ENCODE measurements at places on chromosomes 5 and 9. TPM values are rescaled to one million over a fixed set of nuclear protein-coding genes. Genes with fewer than 3 reads are reported as not detected.

DNA sequence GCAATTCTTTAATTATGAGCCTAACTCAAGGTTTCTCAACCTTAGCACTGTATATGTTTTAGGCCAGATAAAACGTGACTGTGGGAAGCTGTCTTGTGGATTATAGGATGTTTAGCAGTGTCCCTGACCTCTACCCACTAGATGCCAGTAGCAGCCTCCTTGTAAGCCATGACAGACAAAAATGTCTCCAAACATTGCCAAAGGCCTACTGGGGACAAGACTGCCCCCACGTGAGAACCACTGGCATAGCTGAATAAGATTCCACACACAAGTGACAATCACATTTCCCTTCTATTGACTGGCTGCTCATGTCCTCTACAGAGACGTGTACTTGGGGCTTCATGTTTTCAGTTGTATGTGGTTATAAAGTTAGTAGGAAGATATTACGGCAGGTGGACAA is 55.4 kb downstream of the GOLM1 start:
- ATAC-seq = no peak

DNA sequence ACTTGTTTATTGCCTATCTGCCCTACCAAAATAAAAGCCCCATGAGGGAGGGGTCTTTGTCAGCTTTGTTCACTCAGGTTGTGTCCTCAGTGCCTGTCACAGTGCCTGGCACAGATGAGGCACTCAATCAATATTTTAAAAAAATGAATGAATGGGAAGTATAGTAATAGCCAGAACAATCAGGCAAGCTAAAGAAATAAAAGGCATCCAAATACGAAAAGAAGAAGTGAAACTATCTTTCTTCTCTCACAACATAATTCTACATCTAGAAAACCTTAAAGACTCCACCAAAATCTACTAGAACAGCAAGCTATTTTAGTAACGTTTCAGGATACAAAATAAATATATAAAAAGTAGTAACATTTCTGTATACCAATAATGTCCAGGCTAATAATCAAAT is 37.8 kb upstream of the C5orf63 start:
- ATAC-seq = no peak

- peak; percentile 34 for ATAC-seq
These were observed 190.5 kb downstream of the PIK3R1 start for GRCh38 chr5:68405784-68406743.

- peak; percentile 93 for ATAC-seq
These were observed 308.8 kb downstream of the EFNA5 start for GRCh38 chr5:107361945-107362344.

DNA sequence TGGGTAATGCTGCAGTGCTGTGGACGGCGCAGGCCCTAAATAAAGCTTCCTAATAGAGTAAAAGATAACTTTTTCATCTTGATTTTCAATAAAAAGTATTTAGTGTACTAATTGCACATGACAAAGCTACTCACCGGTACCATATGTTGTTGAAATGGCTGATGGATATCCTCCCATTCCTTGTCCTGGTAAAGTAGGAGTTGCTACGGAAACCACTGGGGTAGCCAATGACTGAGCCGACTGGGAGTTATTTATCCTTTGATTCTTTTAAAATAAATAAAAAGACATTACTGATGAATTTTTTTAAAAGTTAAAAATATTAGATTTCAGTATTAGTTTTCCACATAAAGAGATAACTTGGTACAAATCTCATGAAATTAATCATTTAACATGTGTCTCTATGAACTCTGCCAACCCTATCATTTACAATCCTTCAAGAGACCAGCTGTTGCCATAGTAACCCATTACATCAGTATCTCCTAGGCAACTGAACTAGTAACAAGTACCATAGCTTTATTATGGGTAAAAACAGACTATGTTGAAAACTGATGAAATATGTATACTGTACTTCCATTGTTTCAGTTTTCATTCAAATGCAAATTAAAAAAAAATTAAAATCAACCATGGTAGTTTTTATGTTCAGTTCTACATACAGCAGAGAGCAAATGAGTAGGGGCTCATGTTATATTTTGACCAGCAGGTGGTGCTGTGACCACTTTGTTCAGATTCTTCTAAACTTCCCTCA is 153.7 kb downstream of the MEF2C start:
- peak; percentile 79 for ATAC-seq

DNA sequence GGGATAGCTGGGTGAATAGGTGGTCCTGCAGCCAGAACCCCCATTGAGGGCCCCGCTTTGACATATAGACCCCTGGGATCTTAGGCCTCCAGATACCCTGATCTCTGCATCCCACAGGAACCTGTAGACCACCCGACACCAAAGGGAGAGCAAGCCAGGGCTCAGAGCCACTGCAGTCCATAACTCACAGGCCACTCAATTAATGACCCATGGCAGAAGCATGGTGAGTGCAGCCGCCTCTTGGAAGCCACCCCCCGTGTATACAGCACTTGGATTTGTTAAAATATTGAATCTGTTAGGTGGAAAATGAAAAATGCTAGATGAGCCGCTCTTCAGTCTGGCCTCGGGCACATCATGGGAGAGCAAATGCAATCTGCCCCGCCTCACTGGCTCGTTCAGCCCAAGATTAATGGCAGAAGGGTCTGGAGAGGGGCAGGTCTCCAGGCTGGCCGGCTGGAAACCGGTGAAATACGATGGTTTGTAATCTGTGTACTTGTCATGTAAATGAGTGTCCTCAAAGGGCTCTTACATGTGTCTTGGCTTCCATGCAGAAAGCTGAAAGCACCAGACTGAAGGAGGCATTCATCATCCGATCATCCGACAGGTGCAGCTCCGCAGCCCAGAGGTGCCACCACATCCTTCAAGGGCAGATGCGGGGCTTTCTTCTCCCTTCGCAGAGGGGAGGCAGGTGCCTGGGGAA is 111.3 kb downstream of the OLFM1 start:
- no peak for ATAC-seq

DNA sequence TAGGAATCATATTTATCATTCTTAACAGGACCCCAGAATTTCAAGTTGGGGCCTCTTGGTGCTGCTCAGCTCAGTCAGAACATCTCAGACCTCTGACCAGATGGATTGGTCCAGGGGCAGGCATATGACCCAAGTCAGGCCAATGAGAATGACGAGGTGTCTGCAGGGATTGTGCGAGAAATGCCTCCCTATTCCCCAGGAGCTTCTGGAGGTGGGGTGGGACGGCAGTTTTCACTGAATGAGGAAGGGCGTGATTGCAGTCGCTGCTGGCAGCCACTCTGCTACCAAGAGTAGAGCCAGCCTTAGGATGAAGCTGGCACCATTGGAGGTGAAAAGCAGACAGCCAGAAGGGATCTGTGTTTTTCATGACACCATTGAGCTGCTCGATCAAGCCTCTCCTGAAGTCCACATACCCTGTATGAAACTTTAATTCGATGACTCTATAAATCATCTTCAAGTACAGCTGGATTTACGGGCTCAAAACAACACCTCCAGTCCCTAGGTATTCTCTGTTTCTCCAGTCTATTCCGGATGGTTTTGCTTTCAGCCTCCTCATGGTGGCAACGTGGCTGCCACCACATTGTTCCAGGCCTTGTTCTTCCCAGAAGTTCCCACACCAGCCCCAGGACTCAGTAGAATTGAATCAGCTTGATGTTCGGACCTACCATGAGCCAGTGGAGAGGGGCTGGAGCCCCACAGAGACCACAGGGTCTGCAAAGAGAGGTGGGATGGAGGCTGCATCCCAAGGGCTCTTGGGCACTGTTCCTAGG is 70.2 kb upstream of the ADAMTS2 start:
- no peak for ATAC-seq

DNA sequence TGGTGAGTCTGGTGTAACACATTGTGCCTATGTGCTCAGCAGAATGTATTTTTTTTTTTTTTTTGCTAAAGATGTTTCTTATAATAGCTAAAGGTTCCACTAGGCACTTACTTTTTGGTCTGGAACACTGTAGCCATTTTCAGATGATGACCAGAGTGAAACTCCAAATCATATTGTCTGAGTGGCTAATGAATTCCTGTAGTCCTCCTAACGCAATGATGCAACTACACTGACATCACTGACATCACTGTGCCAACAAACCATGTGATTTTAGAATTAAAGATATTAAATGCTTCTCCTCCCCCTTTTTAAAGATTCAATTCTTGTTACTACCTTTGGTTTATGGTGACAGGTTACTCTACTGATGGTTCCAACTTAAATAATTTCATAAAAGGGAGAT is 28.8 kb downstream of the JAKMIP2 start:
- ATAC-seq = no peak

DNA sequence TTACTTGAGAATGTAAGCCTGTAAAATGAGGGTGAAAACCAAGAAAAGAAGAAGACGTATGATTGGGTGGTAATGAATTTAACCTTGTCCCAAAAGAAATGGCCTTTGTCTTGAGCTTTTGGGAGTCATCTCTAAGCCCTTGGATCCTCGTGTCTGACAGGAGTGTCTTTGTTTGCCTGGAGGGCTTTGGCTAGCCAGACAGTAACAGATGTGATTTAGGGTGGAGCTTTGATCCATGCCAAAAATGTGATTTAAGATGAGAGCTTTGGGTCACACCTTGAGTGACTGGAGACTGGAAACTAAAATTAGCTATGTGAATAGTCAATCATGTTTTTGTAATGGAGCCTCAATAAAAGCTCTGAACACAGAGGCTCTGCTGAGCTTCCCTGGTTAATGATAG is 25.9 kb upstream of the ZFAND5 start:
- peak; percentile 31 for ATAC-seq

DNA sequence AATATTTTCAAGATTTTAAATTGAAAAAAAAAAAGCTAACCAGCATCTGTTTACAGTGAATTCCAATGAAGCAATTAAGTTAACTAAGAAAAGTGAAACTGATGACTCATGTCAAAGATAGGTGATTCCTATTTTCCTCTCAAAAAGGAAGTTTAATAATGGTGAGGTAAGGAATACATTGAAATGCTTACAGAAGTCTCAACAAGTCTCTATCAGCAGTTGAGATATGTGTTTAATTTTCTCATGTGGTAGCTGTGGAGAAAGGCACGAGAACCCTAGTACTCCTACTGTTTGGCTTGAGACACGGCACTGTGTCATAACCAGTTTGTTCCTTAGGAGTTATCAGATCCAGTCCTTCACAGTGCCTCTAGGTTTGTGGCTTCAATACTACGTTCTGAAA is 114.5 kb downstream of the SLC25A46 start:
- peak; percentile 51 for ATAC-seq

GRCh38 chr9:130931508-130932254 is 7.4 kb downstream of the FIBCD1 start:
- ATAC-seq = no peak

- ATAC-seq = no peak
These were observed 50.8 kb downstream of the DTWD2 start for GRCh38 chr5:118937393-118938061.

DNA sequence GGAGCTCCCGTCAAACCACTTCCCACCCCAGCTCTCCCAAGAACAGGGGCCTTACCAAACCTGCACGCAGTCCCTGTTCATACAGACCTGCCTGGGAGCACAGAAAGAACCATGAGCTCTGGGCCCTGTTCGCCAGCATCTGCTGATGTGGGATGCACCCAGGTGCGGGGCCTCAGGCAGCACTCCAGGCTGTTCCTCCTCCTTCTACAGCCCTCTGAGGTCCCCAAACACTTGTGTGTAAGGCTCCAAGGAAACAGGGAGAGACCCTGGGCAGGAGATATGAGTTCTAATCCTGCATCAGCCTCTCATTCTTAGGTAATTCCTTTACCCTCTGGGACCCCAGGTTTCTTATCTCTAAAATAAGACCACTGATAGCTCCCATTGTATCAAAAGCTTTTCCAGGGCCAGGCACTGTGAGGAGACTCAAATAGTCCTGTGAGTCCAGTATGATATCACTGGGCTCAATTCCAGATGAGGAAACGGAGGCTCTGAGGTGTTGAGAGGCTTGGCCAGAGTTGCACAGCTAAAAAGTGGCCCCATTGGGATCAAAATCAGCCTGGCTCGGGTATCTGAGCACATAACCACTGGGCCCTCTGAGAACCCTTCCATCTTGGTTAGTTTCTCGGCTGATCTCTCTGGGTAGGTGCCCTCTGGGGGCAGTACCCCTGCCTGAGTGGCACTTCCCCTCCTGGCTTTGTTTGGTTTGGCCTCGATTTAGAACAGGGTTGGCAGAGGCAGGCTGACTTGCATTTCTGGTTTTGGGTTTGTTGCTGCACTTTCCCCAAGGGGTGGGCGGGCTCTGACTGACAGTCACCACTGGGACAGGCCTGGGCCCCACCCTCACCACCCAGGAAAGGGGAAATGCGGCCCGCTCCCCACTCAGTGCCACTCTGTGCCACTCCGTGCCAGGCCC is 116.8 kb downstream of the RGS3 start:
- peak; percentile 86 for ATAC-seq

DNA sequence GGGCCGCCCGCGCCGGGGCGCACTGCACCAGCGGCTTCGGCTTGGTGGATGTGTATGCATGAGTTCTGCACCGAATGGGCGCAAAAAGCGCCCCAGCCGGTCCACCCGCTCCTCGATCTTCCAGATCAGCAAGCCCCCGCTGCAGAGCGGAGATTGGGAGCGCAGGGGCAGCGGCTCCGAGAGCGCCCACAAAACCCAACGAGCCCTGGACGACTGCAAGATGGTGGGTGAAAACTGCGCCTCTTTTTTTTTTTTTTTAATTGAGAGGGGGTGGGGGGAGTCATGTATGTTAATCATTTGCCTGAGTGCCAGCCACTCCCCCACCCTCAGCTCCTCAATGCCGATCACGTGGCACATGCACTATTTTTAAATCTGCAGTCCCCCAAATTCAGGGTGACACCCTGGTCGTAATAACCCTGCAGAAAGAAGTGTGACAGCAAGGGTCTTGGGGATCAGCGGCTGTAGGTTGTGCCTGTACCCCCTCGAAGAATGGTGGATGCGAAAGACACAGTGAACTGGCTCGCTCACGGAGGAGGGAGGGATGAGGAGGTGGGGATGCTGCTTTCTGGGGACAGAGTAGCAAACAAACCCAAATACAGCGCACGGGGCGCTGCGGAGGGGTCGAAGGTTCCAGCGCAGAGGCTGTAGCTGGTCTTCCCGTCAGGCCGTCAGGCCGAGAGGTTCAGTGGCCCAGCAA is 900 bp downstream of the RGS7BP start:
- ATAC-seq = no peak

GRCh38 chr5:83507431-83507830 is 35.9 kb downstream of the VCAN start:
- ATAC-seq = no peak

GRCh38 chr9:131020862-131021261 is 11.9 kb downstream of the LAMC3 start:
- ATAC-seq = no peak

GRCh38 chr5:98368141-98368540 is 405.3 kb upstream of the RGMB start:
- no peak for ATAC-seq

- ATAC-seq = no peak
These were observed 326.2 kb upstream of the IRX2 start for GRCh38 chr5:3077684-3078083.

- no peak for ATAC-seq
These were observed 66.1 kb downstream of the CDK5RAP2 start for GRCh38 chr9:120513825-120514396.

Gene HNRNPH1
- total RNA-seq = 268 TPM

Gene SLC45A2
- total RNA-seq = not detected

Gene TCOF1
- total RNA-seq = 24.8 TPM

Gene MORN5
- not detected for total RNA-seq

Gene SPATA31A3
- total RNA-seq = not detected

Gene BRD3
- total RNA-seq = 13.2 TPM

Gene EIF4E1B
- not detected for total RNA-seq

Gene PLAC8L1
- total RNA-seq = 0.52 TPM
